ENCODE measurements at places on chromosomes 3 and 15.
A peak's percentile ranks its signal among the peaks of the same experiment; 100 is the strongest.

GRCh38 chr3:4195006-4195405 lies 108.2 kb upstream of the SETMAR start:
- no peak for DNase-seq

GRCh38 chr15:90184786-90185704 lies 16.1 kb upstream of the SEMA4B start:
- DNase-seq = peak; percentile 37

- DNase-seq = no peak
Observed at GRCh38 chr15:51114437-51115119, 19.9 kb upstream of the TNFAIP8L3 start.

- DNase-seq = no peak
Observed at GRCh38 chr3:14832975-14833722, 14.4 kb downstream of the FGD5 start.

DNA sequence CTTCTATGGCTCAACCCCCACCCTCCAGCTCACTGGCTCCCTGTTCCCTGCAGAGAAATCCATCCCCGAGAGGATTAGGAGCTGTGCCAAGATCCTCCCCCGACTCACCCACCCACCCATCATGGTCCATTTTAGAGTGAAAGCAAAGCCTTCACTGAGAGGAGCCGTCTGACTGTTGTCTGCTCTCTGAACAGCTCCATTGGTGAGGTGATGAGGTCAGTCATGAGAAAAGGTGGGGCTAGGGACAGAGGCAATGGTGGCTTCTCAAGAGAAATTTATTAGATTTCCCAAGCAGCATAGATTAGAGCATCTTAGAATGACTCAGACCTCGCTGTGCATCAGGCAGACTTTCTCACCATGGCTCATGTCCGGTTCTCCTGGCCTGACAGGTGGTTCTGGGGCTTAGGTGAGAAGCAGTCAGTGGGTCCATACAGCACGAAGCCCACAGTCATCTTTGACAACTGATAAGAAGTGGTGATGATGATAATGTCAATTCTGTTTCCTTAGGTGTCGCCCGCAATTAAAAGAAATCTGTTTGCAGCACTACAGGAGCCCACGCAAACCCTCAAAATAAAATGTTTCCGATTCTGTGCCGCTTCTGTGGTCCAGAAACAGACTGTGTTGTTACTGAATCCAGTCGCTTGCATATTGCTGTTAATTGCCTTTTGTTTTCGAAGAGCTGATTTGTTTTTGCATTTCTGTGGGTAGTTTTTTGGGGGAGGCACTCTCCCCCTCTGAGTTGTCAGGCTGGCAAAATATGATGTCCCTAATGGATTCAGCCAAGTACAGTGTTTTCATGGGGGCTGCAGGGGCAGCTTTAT lies 24.8 kb upstream of the RHO start:
- DNase-seq = peak; percentile 83

DNA sequence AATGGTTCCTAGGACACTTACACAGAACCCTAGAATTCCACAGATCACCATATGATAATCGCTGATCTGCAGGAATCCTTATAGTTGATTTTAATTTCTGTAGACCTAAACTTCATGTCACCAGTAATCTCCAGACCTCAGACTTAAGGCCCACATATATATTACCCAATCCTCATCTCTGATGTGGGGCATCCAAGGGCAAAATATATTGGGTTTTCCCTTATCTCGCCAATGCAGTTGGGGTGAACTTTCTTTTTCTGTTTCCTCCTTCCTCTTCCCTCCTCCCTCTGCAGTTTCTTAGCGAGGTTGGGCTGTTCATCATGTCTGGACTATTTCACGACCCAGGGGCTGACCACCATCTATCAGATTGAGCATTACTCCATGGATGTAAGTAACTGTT lies 230.2 kb downstream of the P3H2 start:
- no peak for DNase-seq
